Omental fat pad (tissue), 4 donors: ENCODE measurements at places on chromosomes 7 and 10. TPM values are rescaled to one million over a fixed set of nuclear protein-coding genes. Genes with fewer than 3 reads are reported as not detected.

The NRP1 gene
- total RNA-seq, result 184 TPM

The ZEB1 gene
- 60.9 TPM for total RNA-seq

The ALOX5 gene
- 101 TPM for total RNA-seq

The STEAP1 gene
- 106 TPM for total RNA-seq

The FAM13C gene
- total RNA-seq, result 15.6 TPM

The LIPK gene
- not detected for total RNA-seq

The PRKG1 gene
- 17.8 TPM for total RNA-seq

The TFEC gene
- total RNA-seq, result 22.9 TPM

- DNase-seq, result no peak
These were observed 20.0 kb upstream of the SDK1 start for GRCh38 chr7:3280946-3281656.

- DNase-seq, result no peak
These were observed 5.8 kb downstream of the TWIST1 start for GRCh38 chr7:19111474-19112273.

- DNase-seq, result no peak
These were observed 2.8 kb downstream of the LIPM start for GRCh38 chr10:88805361-88805760.

DNA sequence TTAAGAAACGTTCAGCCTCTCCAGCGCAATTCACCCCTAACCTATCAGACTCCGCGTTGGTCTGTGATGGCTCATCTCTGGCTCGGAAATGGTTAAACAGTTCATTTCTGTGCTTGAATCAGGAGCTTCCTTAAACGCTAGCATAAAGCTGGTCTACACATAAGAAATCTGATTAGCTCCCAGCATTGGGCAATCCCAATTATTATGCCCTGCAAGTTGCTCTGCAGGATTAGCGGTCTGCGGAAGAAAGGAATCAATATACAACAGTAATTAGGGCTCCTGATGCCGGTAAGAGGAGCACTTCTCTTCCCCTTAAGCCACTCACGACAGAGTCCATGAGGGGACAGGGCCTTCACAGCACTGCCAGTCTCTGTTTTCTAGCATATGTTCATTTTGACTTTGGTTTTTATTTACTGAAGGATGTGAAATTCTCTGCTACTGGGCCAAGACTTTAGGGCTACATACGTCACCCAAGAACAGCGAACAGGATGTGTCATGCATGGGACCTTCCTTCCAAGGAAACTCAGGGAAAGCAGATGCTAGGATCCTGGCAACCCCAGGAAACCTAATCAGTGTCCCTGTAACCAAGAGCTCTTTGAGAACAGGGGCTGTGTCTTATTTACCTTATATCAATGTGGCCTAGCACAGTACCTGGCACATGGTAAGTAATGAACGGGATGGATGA lies 324.4 kb downstream of the KCNMA1 start:
- no peak for DNase-seq

- no peak for DNase-seq
These were observed 74.1 kb upstream of the PRKG1 start for GRCh38 chr10:51000164-51000563.

DNA sequence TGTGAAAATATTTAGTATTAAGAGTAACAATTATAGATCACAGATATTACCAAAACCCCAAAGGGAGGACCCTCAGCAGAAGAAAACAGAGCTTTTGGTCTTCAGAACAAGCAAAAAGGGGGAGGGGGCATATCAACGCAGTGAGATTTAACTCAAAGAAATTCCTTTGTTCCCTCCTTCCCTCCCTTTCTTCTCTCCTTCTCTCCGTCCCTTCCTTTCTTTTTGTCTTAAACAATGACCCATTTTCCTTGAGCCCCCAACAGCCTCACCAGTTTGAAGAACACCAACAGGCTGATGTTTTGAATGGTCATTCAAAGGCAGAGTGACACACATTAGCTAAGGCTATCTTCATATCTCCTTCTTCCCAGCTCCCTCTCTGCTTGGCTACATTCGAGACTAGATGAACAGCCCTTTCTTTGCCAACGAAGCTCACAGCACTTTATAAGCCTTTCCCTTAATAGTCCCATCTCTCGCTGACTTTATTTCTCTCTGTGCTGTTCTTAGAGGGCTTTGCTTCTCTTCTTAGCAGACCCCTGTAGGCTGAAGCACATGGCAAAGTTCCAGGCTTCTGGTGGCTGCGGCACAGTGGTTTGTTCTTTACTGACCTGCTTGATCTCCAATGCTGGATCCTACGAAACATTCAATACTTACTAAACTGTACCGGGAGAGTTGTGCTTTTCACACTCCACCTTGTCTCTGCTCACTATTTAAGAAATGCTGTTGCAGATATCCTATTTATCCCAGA lies 75.6 kb upstream of the KCNIP2 start:
- no peak for DNase-seq

DNA sequence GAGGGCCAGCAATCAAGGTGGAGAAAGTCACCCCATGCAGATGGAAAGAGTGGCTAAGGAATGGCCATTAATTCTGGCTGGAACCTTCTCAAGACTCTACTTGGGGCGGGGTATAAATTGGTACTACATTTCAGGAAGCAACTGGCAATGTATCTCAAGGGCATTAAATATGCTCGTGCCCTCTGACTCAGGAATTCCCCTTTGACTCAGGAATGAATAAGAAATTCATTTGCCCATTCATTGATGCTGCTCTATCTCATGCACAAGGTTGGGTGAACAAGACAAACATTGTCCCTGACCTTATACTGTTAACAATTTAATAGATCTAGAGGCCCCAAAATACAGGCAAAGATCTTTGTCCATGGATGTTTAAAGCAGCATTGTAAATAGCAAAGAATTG lies 188.1 kb downstream of the MYOF start:
- DNase-seq, result no peak

- DNase-seq, result no peak
These were observed 281.6 kb downstream of the HGF start for GRCh38 chr7:81488210-81488609.

DNA sequence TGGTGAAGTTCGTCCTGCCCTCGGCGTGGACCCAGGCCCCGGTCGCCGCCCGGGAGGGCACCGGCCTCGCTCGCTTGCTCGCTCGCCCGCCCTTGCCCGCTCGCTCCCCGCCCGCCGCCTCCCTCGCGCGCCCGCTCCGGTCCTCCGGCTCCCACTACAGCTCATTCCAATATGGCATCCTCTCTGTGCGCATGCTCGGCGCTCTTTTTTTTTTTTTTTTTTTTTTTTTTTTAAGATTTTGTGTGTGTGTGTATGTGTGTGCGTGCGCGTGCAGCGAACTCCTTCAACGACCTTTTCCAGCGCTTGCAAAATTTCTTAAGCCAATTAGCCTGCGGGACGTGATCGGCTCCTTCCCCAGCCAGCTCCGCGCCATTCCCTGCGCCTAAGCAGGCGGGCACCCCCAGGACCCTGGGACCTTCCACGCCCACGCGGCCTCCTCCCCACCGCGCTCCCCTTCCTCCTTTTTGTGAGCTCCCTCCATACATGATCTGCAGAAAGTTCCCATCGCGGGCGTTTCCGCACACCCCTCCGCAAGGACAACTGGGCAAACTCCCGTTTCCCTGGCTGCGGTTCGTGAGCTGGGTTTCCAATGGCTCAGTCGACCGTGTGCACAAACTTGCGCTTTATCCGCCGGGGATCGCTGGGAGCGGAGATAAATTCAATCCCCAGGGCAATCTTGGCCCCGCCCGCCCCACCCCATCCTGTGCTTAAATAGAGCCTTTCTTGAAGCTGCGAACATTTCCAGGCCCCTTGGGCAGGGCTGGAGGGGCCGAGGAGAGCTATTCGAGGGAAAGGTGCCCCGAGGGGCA lies at the start of gene SFMBT2:
Gene SFMBT2 (minus strand): TSS at position 173 of the 809 bp plus-strand sequence. CDS start 29,136 bp downstream, outside the sequence.
- DNase-seq, result no peak

DNA sequence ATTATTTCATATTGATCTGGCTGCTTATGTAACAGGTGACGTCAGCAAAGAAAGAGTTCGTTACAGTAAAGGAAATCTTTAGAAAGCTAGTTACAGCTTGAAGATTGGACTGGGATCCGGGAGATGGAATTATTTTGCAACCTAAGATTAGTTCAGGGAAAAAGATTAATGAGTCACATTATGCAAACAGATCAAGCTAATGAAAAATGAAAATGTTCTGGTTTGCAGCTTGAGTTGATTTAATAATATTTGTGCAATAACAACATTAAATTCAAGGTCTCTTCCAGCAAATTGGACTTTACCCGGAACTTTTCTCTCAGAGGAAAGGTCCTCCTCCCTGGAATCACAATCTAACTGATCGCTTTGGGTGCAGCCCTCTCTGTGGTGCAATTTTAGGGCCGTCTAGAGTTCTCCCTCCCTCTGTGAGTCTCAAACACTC lies 119.5 kb downstream of the OTUD1 start:
- no peak for DNase-seq
